Type B pancreatic cell (in vitro differentiated cells): ENCODE measurements at places on chromosomes 1 and 21.

GRCh38 chr1:247110627-247111258 lies 6.6 kb upstream of the ZNF669 start:
- DNase-seq, result no peak

GRCh38 chr21:33761441-33762036 lies 119.2 kb downstream of the ITSN1 start:
- DNase-seq, result no peak

GRCh38 chr1:20080441-20081352 lies 10.7 kb downstream of the PLA2G5 start:
- DNase-seq, result no peak

DNA sequence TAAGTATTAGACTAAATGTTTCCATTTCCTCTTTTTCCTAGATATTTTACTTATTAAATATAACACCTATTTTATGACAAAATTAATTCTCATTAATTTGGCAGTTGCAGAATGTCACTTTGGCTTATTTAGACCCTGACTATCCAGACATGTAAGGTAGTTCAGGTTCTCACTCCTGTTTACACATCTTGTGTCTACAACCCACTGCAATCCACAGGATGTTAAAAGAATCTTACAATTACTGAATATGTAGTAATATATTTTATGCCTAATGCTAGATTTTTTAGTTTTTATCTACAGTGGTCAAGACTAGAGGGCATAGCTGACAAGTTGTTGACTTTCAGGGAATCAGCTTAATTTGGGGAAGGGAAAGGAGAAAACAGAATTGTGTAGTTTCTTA lies 346.7 kb downstream of the USP25 start:
- no peak for DNase-seq

GRCh38 chr1:203573730-203574129 lies 52.9 kb upstream of the ATP2B4 start:
- no peak for DNase-seq

GRCh38 chr21:35614396-35614921 lies 445.9 kb downstream of the SETD4 start:
- no peak for DNase-seq

DNA sequence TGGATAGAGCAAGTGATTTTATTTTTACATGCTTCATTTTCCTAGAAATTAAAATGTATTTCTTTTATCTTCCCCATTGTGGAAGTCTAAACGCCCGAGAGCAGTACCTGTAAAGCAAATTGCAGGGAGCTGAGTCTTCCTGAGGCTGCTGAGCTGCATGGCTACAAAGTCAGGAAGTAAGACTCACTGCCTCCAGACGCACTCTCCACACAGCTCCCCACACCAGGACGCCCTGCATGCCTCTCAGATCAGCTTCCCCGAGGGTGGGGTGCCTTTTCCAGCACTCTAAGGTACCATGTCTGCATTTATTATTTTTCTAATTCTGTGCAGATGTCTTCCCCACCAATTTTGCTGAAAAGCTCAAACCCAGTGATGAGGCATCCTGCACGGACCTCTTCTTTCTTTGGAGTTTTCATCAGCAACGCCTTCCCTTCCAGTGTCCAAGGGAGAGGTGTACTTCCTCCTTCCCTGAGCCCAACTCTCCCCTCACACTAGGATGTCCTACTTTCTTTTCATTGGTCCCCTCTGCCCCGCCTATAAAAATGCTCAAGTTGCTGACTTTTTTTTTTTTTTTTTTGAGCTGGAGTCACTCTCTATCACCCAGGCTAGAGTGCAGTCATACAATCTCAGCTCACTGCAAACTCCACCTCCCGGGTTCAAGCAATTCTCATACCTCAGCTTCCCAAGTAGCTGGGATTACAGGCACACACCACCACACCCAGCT lies 114.7 kb downstream of the PCNX2 start:
- DNase-seq, result no peak

GRCh38 chr1:109075531-109076490 lies at the start of gene TAF13:
TAF13 (minus strand) TSS chr1:109076003; CDS start chr1:109075947, 56 bp downstream.
- peak; percentile 93 for DNase-seq

DNA sequence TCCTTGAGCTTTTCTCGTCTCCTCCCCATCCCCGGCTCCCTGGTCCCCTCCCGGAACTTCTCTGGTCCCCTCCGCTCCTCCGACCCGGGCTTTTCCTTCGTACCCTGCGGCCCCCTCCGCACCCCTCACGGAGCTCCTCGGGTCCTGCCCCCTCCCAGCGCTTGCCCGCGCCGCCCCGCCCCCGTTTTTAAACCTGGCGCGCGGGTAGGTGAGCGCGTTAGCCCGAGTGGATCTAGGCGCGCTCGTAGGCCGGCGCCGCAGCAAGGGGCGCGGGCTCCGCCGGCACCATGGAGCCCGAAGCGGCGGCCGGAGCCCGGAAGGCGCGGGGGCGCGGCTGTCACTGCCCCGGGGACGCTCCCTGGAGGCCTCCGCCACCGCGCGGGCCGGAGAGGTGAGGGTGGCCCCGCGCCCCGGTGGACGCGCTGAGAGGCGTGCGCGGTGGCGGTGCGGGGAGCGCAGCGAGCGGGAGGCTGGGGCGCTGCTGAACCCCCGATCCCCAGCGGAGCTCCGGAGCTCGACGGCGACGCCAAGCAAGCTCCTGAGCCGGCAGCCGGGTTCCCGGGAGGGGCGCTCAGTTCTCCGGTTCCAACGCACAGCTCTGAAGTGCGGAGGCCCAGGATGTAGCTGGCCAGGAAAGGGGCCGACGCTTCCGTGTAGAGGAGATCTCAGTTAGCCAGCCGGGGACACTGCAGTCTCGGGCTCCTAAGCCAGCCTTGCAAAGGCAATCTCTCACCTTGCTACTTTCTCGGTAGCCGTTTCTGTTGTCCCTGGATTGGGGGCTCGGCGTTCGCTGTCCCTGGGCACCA lies at the start of gene RIPPLY3:
RIPPLY3 (plus strand) TSS at position 217 of the 806 bp plus-strand sequence; CDS start at position 288, 71 bp downstream.
- DNase-seq, result no peak

DNA sequence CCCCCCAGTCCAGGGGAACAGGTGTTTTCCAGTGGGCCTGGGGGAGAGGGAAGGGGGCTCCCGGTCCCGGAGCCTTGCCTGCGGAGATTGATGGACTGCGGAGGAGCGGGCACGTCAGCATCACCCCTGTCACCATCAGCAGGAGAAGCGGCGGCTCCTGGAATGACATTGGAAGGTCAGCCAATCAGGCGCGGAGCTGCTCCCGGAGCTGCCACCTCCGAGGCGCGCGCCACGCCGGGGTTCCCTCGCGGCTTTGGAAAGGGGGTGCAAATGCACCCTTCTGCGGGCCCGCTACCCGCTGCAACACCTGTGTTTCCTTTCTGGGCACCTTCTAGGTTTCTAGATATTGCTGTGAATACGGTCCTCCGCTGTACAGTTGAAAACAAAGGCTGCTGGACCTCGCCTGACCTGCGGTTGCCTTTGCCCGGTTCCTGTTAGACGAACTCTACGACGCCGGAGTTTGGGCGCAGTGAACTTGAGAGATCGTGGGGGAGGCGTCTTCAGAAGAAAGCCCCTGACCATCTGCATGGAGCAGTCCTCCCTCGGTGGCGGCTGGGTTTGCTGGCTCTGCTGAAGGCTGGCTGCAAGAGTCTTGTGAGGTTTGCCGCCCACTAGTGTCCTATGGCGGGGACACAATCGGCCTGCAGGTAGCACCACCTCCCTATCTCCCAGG lies 5.3 kb downstream of the DSCAM start:
- peak; percentile 79 for DNase-seq

- no peak for DNase-seq
Observed at GRCh38 chr21:29477347-29477746, 178.6 kb downstream of the BACH1 start.

DNA sequence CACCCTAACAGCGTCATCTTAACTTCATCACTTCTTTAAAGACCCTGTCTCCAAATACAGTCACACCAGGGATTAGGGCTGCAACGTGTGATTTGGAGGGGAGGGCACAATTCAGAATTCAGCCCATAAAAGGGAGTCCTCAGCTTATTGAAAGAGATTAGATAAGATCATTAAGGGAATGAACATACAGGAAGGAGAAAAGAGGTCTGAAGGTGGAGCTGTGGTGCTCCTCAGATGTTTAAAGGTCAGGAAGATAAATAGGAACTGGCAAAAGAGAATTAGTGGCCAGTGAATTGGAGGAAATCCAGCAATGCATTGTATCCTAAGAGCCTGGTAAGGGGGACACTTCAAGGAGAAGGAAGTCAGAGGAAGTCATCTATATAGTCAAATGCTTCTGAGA lies 113.5 kb downstream of the PROX1 start:
- DNase-seq, result no peak

DNA sequence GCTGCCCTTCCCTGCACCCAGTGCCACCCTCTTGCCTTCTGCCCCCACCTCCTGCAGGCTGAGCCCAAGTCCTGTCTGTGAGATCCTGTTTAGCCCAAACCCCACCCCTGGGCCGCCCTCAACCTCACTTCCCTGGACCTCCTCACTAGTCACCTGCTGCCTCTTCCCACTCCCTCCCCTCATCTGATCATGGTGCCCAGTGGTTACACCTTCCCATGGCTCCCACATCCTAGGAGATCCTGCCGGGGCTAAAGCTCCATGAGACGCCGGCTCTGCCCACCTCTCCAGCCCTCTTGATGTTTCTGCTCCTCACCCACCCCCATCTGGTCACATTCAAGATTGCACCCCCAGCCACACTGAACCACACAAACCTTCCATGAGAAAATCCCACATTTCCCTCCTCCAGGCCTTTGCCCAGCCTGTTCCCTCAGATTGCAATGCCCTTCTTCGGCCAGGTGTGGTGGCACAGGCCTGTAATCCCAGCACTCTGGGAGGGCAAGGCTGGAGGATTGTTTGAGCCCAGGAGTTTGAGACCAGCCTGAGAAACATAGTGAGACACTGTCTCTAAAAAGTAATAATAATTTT lies 17.0 kb downstream of the TTC39A start:
- no peak for DNase-seq

- DNase-seq, result no peak
Observed at GRCh38 chr1:54332781-54333585, 73.2 kb downstream of the SSBP3 start.

GRCh38 chr1:100039591-100039990 lies 69.8 kb downstream of the SLC35A3 start:
- DNase-seq, result no peak

GRCh38 chr1:29829448-29830344 lies 593.4 kb downstream of the PTPRU start:
- no peak for DNase-seq

DNA sequence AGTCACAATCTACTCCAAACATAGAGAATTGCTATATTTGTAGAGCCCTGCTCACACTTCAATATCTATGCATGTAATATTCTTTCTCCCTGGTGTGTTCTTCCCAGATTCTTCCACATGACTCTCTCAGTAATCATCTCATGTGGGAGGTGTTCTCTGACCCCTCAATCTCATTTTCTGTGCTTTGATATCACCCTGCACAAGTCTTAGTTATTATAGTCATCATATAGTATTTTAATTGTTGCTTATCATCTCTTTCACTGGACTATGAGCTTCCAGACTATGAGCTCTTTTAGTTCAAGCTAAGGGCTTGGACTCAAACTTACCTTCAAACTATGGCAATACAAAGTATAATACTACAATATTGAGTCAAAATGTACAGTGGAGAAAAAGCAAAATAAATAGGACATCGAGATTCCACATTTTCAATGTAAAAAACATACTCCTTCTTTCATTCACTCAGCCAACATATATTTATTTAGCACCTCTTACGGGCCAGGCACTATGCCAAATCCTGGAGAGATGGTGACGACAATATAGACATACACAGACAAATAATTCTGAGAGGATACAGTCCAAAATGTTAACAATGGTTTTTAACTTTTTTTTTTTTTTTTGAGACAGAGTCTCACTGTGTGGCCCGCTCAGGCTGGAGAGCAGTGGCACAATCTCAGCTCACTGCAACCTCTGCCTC lies 12.7 kb downstream of the TESK2 start:
- no peak for DNase-seq

GRCh38 chr21:16082038-16082816 lies 352.4 kb downstream of the USP25 start:
- no peak for DNase-seq

GRCh38 chr1:155698382-155699038 lies 9.6 kb downstream of the DAP3 start:
- DNase-seq, result no peak

DNA sequence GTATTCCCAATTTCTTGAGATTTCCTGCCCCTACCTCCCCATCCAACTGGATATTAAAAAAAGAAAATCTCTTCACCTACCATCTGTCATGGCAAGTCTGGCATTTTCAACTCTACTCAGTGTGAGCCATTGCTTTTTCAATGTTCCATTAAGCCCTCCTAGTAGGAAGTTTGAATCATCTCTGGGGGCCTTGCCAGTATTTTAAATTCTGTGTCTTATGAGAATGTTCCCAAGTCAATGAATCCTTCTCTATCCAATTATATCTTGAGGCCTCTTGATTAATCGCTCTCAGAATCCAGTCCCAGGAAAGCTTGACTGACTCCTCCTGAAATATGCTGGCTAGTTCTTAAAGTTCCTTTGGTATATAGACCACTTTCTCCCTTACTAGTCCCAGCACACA lies 91.5 kb downstream of the NGF start:
- no peak for DNase-seq

DNA sequence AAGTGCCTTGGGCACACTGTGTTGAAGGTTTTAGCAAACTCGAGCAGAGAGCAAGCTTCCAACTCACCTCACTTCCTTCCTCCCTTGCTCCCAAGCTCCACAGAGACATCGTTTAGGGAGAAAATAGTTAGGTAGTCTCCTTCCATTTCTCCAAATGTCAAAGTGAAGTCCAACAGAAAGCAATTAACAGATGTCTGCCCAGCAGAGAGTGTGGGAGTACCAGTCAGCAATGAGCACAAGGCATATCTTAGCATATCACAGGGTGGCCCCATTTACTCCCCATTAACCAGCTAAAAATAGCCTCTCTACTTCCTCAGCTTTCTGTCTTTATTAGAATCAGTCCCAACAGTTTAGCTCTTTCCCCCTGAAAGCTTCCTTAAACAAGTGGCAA lies 334.2 kb upstream of the CAMK1G start:
- no peak for DNase-seq

- no peak for DNase-seq
Observed at GRCh38 chr1:62746086-62746808, 37.7 kb upstream of the ATG4C start.

GRCh38 chr1:206923009-206923960 lies 1.5 kb upstream of the FCMR start:
- DNase-seq, result no peak
